Iris pigment epithelial cell (primary cell): ENCODE measurements at places on chromosomes 3 and 15.

DNA sequence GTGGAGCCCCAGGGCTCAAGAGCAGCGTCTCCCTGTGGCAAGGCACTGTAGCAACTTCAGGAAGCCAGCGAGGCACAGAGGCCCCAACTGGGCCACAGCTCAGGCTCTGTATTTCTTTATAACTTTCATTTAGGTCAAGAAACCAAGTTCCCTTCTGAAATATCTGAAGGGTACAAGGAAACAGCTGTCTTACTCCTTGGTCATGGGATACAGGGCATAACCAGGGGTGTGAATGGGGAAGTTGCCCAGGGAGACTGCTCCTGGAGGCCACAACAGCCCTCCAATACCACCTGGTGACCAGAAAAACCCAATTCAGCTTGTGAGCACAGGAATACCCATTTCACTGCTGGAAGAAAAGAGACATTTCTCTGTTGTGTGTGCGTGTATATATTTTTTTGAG is 13.3 kb upstream of the SPTBN5 start:
- no peak for DNase-seq

- no peak for DNase-seq
Measured at GRCh38 chr15:62109437-62109836, 42.7 kb downstream of the C2CD4A start.

DNA sequence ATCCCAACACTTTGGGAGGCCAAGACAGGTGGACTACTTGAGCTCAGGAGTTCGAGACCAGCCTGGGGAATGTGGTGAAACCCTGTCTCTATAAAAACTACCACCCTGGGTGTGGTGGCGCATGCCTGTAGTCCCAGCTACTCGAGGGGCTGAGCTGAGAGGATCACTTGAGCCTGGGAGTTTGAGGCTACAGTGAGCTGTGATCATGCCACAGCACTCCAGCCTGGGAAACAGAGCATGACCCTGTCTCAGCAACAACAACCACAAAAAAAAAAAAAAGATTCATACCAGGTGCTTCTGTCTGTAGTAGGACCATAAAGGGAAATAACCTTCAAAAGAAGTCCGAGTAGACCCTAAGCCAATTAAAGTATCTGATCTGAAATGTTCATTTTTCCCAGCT is 94.5 kb downstream of the SERPINI1 start:
- no peak for DNase-seq

DNA sequence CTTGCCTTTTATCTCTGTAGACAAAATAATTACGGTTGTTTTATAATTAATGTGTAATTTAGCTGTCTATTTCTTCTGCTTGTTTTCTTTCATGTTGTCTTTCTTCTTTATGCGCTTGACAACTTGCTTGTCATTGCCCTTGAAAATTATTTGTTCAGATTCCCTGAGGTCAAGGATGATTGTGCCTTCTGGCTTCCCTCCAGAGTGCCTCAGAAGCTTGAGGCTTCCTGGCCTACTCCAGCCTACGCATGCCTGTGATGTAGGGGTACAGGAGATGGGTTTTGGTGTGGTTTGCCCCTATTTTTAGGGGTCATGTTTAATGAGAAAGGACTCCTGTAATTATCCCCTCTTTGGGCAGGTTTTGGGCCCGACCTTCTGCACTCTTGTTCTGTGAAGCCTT is 231.5 kb downstream of the SV2B start:
- no peak for DNase-seq

- DNase-seq, result peak; percentile 83
Measured at GRCh38 chr15:101266034-101266433, 11.3 kb downstream of the SELENOS start.

DNA sequence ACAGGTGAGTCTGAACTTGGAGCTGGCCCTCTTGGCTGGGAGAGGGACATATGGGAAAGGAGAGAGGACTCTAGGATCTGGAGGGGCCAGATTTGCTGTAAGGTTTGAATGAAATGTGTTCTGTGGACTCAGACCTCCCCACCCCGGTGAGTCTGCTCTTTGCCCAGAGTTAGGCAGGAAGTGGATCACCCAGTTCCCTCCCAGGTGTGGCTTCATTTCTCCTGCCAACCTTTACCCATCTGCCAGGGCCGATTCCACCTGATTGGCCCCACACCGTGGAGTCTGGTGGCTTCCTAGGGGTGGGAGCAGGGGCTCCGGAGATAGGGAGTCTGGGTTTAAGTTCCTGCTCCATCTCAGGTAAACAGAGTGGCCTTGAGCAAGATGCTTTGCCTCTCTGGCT is 25.5 kb downstream of the CD276 start:
- DNase-seq, result no peak

DNA sequence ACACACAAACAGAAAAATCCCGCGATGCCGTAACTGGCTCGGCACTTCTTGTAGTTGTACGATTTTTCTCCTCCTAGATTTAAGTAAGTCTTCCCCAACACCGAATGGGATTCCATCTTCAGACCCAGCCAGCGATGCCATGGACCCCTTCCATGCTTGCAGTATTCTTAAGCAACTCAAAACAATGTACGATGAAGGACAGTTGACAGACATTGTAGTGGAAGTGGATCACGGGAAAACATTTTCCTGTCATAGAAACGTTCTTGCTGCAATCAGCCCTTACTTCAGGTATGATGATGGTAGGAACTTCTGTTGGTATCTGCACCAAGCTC is 763 bp downstream of the KBTBD8 start:
- no peak for DNase-seq

GRCh38 chr3:156985711-156986110 is 159.6 kb downstream of the LEKR1 start:
- no peak for DNase-seq

GRCh38 chr3:8996681-8997121 is 33.4 kb upstream of the RAD18 start:
- peak; percentile 59 for DNase-seq

- no peak for DNase-seq
Measured at GRCh38 chr15:78402061-78402610, 35.9 kb upstream of the IREB2 start.

DNA sequence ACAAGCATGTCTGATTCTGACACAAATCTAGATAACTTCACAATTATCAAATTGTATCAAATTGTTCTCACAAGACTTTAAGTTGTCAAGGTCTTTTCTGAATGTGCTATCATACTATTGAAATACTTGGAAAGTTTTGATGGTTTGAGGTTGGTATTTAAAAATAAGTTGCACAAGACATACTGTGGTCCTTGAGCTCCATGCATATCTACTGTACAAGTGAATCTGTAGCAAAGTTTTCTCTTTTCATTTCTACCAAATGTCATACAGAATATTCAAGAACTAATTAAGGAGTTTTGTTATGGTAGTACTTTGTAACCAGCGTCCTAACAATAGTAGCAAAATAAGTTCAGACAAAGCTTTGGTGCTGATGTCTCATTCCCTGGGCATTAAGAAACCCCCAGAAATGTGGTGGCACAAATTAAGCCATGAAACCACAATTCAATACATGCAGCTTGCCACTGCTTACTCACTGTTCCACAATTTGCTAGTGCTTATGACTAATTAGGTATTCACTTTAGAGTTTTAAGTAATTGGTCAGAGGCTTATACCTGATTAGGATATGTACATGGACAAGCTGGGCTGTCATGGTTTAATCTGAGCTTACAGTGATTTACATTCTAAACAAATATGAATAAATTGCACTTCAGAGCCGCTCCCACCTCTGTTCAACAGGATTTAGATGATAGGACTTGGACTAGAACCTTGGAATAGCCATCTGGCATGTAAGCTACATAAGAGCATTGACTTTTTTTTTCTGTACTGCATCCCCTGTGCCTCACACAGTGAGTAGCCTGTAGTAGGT is 8.8 kb downstream of the TBC1D23 start:
- peak; percentile 95 for DNase-seq

GRCh38 chr3:45994419-45995235 is 997 bp downstream of the FYCO1 start:
- DNase-seq, result no peak

- DNase-seq, result no peak
Measured at GRCh38 chr3:126424751-126425150, 30.0 kb downstream of the CFAP100 start.

DNA sequence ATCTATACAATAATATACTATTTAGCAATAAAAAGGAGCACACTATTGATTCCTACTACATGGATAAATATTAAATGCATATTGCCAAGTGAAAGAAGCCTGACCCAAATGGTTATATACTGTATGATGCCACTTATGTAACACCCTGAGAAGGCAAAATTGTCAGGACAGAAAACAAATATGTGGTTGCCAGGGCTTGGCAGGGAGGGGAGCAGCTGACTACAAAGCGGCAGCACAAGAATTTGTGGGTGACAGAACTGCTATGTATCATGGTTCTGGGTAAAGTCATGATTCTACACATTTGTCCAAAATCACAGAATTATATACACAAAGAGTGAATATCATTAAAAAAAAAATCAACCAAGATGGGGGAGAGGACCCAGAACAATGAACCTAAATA is 22.5 kb downstream of the TBC1D2B start:
- no peak for DNase-seq

DNA sequence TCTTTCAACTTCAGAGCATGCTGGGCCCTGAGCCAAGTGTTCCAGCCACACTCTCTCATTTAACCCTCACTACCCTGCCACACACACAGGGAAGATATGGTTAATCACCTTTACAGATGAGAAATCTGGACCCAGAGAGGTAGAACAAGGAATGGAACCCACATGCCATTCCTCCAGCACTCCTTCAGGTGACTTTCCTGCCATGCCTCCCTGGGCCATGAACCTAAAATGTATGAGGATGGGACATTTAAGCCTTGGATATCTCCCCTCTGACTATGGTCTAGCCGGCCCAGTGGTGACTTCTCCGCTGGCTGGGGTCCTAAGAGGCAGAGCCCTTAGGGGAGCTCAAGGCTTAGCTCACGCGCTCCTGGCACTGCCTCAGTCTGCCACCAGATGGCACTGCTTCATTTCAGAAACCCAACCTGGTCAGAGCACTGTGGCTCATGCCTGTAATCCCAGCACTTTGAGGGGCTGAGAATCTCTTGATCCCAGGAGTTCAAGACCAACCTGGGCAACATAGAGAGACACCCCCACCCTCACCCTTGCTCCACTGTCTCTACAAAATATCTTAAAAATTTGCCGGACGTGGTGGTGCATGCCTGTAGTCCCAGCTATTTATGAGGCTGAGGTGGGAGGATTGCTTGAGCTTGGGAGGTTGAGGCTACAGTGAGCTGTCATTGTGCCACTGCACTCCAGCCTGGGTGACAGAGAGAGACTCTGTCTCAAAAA is 2.2 kb upstream of the DCAF1 start:
- DNase-seq, result peak; percentile 64

DNA sequence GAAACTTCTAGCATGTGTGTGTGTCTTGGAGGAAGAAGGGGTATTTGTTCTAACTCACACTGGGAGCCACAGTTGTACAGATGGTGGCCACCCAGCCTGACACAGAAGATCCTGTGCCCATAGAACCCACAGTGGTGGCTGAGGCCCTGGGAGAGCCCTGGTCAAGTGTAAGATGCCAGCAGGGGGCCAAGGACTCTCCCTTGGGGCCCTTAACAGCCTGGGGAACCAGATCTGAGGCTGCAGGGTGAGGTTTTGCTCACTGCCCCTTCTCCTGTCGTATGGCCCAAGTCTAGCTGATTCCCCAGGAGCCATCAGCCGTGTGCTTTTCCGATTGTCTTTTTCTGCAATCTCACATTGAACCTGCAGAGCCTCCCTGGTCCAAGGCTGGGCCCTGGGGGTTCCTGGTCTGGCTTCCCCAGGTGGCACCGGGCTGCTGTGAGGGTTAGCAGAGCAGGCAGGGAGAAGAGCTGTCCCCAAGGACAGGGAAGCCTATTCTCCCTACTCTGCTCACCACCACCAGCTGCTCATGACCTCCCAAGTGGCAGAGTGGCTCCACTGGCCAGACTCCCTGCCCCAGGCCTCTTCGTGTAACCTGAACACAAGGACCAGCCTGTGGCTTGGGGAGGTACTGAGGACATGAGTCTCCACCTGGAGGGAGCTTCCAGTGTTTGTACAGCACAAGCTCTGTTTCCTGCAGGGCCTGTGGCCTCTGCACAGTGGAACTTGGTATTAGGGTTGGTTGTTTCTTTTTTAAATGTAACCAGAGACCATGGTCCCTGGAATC is 51.9 kb downstream of the CA12 start:
- DNase-seq, result no peak

DNA sequence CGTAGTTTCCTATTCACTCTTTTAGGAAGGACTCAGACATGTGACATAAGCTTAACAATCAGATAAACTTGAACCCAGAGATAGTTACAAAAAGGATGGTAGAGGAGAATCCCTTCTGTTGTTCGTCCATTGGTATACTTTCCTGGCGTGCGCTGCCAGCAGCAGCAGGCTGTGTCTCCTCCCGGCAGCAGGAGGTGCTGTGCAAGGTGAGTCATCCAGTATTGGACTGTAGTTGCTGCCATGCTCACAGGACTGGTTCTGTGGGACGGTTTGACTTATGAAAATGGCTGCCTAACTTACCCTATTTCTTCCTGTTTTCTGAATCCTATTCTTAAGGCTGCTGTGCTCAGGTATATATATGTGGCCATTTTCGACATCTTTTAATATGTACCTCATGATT is 253.4 kb upstream of the LRRC3B start:
- DNase-seq, result no peak

GRCh38 chr3:11091088-11091590 is 63.2 kb upstream of the HRH1 start:
- no peak for DNase-seq

- DNase-seq, result no peak
Measured at GRCh38 chr3:56737006-56737405, 53.9 kb upstream of the TASOR start.

- DNase-seq, result no peak
Measured at GRCh38 chr3:7577513-7577912, 716.6 kb downstream of the GRM7 start.

GRCh38 chr3:53661480-53661879 is 167.1 kb downstream of the CACNA1D start:
- DNase-seq, result no peak

GRCh38 chr3:120192159-120192558 is 92.9 kb downstream of the GPR156 start:
- peak; percentile 30 for DNase-seq

- peak; percentile 49 for DNase-seq
Measured at GRCh38 chr3:172137287-172138192, 98.2 kb downstream of the FNDC3B start.

GRCh38 chr3:171218069-171218468 is 191.5 kb upstream of the SLC2A2 start:
- DNase-seq, result no peak

GRCh38 chr3:58234516-58234931 is 3.1 kb upstream of the ABHD6 start:
- DNase-seq, result peak; percentile 52

DNA sequence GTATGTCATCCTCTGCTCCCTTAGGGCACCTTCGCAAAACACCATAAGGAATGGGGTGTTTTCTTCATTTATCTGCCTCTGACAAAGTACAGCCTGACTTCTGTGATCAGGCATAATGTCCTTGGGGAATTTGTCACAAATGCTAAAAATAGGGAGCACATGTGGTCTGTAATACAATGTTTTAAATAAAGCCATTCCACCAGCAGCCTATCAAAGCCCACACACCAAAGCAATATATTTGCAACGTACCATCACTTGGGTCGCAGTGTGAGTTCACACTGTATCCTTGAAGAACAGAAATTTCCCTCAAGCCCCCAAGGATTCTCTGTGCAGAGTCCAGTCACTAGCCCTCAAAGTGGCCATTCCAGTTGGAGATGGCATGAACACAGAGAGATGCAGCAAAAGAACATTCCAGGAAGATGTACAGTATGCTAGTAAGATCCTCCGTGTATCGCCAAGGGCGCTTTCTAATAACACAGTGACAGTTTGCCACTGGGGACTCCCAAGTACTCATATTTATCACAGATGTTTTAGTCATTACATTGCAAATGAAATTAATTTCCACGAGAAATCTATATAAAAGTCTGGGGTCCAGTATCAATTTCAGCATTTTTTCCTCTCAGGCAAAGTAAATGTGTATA is 246.7 kb downstream of the MCTP2 start:
- DNase-seq, result no peak

- no peak for DNase-seq
Measured at GRCh38 chr3:73225991-73226390, 164.5 kb downstream of the EBLN2 start.
